ENCODE measurements at places on chromosomes 16 and 17.

DNA sequence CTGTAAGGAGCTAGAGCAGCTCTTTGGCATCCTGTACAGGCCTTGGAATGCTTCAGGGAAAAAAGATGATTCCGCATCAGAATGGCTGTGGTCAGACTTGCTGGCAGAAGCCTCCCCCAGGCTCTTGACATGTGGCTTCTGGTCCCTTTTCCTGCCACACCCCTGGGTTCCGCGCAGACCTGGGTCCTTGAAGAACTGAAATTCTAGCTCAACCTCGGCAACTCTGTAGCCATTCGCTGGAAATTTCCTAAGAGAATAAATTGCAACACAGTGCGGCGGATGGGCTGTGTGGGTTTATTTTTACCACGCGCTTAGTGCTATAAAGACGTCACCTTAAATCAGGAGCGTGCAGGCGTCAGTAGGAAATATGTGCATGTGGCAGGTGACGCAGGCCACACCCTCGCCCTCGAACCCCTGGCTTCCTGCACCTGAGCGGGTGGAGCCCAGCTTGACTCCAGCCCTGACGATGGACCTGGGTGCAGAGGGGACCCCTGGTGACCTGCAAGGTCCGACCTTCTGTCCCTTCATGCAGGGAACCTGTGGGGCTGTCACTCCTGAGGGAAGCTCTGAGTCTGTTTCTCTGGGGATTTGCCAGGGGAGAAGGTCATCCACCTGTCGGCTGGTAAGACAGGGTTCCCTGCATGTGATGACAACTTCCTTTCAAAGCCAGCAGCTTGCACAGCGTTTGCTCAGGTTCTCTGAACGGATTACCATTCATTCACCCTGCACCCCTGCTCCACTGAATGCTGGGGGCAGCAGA is 46.3 kb downstream of the METRNL start:
- no peak for DNase-seq

DNA sequence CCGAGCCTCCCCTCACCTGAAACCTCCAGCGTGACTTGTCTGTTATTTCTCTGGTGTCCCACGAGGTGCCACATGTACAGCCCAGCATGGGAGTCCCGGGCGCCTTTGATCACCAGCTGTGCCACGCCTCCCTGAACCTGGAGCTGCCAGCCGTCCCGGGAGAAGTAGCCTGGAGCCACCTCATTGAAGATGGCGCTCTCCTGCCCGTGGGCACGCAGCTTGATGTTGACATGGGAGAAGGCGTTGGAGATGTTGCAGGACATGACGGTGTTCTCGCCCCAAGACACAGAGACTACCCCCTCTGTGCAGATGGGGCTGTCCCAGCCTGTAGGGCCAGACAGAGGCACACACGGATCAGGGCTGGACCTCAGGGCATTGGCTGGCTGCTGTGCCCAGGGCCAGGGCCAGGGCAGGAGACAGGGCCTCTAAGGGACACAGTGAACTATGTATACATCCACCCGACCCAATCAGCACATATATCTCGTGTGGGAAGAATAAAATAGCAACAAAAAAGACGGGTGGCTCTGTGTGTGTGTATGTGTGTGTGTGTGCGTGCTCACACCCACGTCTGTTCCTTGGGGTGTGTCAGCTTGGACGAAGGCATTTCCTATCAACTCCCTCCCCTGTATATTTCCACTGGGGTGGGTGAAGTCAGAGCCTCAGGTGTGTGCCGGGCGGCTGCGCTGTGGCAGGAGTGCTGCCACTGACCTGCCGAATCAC is 7.3 kb upstream of the CD7 start:
- DNase-seq = no peak

- DNase-seq = no peak
Observed at GRCh38 chr17:83173914-83174361, 94.5 kb downstream of the METRNL start.

DNA sequence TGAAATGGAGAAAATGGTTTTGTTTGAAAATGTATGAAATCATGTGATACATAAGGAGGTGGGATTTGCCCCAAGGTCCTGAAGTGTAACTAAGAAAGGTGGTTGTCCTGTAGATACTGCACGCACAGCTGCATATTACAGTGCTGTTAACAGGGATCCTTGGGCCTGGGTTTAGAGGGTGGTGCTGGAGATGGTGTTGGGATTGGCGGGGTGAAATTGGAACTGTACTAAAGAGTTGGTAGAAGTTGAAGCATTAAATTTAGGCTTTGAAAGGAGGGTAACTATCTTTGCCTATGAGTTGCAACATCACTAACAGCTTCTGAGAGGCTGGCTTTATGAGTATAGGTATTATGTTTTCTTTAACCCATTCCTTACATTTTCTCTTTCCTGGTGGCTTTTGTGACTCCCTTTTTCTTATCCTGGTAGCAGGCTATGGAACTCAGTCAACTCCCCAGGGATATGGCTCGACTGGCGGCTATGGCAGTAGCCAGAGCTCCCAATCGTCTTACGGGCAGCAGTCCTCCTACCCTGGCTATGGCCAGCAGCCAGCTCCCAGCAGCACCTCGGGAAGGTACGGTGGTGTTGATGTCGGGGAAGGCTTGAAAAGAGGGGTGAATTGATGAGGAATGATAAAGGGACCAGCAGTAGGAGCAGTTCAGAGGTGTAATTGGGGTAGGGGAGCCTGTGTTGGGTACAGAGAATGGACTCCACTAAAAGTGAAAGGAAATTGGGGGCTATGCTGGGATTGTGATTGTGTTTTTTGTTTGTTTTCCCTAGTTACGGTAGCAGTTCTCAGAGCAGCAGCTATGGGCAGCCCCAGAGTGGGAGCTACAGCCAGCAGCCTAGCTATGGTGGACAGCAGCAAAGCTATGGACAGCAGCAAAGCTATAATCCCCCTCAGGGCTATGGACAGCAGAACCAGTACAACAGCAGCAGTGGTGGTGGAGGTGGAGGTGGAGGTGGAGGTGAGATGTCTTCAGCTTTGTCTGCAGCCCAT is 3.8 kb downstream of the FUS start:
- no peak for DNase-seq

DNA sequence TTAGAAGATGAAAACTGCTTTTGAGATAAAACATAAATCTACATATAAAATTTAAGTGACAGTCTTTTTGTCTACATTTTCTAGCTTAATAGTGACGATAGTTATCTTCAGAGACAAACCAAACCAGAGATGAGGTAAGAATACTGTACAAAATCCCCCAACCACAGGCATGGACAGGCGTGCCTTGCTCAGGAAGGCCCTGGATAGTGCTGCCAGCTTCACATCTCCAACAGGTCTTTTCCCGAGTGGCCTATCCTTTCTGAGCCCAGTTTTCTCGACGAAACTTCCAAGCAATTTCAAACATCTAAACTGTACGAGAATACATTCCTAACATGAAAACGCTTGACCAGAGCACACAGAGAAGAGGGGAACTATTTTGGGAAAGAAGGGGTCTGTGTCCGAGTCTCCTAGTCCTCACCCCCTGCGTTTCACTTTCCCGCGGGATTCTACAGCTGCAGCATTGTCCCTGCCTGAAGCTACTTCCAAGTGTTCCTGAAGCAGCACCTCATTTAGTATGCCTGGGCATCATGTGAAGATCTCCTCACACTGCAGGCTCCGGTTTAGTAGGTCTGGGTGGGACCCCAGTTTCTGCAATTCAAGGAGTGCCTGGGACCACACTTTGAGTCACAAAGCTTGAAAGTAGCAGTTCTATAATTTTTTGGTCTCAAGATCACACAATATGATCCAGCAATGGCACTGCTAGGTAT is 37.8 kb downstream of the GNA13 start:
- no peak for DNase-seq

- peak; percentile 69 for DNase-seq
Observed at GRCh38 chr16:20747030-20747816, 5.6 kb upstream of the THUMPD1 start.

DNA sequence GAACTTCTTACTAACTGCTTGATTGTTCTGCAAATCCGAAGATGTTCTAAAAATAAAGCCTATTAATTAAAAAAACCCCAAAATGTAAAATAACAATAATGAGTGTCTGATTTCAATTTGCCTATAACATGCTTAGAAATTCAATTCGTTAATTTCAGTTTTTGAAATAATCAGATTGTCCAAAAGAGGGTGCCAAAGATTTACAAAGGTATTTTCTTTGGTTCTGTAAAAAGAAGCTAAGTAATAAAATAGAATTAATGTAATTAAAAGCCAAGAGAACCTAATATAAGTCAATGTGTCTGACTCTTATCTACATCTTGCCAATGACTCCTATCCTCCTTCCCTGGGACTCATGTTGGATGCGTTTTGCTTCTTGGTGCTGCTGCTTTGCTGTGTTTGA is 75.0 kb upstream of the CPHXL start:
- no peak for DNase-seq

- no peak for DNase-seq
Observed at GRCh38 chr16:85879975-85880831, 18.8 kb upstream of the IRF8 start.

DNA sequence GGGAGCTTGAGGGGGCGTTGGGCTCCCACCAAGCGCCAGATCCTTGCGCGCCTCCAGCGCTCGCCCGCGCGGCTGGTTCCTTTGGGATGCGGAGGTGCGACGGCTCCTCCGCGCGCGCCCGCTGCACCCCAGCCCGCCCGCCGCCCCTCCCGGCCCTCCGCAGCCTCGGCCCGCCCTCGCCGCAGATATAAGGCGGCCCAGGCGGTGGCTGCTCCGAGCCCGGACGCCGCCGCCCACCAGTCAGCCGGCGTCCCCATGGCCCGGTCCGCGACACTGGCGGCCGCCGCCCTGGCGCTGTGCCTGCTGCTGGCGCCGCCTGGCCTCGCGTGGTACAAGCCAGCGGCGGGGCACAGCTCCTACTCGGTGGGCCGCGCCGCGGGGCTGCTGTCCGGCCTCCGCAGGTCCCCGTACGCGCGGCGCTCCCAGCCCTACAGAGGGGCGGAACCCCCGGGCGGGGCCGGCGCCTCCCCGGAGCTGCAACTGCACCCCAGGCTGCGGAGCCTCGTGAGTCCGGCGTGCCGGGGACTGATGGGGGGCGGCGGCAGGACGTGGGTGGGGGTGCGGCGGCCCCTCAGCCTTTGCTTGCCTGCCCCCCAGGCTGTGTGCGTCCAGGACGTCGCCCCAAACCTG is at the start of gene NPB:
Gene NPB (plus strand): TSS at position 216 of the 630 bp plus-strand sequence. CDS start 40 bp downstream, at position 256.
- no peak for DNase-seq

DNA sequence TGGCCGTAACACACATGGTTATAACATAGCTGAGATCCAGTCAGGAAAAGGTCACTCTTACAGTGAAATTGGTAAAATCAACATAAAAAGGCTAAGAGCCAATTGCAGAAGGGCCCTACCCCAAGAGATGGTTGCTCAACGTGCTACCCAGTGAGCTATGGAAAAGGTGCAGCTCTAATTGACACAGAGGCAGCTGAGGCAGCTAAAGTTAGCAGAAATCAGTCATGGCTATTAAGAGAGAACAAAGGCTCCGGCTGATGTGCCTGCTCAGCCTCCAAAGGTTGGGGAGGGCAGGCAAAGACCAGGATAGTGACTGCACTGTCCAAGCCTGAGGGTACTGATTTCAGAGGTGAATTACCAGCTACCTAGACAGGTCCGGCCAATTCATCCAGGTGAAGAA is 76.5 kb upstream of the ATP2A3 start:
- DNase-seq = no peak

- DNase-seq = no peak
Observed at GRCh38 chr16:86294535-86295196, 215.7 kb upstream of the FOXF1 start.

- no peak for DNase-seq
Observed at GRCh38 chr17:50288306-50288705, 14.0 kb downstream of the TMEM92 start.

DNA sequence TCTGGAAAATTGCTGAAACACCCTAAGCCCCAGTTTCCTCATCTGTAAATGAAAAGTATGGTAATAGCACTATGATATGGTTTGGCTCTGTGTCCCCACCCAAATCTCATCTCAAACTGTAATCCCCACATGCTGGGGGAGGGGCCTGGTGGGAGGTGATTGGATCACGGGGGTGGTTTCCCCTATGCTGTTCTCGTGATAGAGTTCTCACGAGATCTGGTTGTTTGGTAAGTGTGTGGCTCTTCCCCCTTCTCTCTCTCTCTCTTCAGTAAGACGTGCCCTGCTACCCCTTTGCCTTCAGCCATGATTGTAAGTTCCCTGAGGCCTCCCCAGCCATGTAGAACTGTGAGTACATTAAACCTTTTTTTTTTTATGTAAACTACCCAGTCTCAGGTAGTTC is 490.7 kb downstream of the TMEM114 start:
- no peak for DNase-seq

DNA sequence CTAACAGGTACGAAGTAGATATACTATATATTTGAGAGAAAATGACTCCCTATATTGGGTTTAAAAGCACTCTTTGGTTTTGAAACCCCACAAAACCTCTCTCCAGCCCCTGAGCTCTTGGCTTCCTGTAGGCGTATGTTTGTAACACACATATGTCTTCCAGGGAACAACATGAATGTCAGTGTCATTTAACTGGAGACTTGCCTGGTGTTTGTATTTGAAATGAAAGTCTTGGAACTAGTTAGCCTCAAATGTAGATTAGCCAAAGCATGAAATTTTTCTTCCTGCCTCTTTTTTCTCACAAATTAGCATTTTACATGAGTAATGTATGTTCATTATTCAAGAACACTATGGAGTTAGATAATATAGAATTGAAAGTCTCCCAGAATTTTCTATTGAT is 411.8 kb upstream of the ASIC2 start:
- DNase-seq = no peak

DNA sequence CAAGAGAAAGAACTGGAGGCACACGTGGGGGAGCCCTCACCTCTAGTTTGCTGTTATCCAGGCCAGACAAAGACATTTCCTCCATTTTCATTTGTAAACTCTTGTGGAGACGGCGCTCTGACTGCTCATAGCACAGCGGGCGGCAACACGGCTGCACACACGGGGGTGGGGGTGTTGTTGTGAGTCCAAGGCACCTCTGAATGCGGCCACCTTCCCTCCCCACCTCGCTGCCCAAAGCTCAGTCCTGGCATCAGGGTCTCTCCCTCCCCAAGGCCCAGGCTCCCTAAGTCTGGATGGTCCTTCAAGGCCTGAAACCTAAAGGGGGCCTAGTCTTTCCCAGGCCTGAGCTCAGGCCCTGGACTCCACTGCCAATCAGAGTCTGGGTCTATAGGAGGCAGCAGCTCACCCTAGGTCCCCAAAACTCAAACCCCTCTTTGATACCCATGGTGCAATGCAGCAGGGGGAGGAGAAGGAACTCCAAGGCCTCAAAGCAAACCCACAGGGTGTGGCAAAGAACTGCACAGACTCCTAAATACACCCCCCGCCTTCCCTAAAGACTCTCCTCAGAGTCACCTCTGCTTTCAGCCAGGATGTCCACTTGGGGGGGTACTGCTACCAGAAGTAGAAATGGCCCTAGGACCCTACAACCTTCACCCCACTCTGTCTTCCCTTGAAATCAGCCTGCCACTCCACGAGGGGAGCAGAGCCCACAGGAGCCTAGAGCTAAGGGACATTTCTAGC is 1.5 kb downstream of the ATXN7L3 start:
- DNase-seq = peak; percentile 30

DNA sequence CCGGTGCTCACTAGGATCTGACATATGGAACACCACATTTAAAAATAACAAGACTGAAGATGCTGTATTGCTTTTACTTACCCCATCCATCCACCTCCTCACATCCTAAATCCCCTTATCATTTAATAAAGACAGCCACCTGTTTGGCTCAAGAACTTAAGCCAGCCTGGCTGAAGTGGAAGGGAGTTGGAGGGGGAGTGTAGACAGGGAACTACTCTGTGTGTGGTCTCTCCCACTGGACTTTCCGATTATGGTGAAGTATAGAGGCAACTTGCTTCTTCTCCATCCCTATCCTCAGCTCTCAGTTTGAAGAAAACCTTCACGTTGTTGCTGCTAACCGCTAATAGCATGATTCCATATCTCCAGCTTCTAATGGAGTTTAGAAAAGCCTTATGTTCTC is 313.4 kb downstream of the CDH11 start:
- no peak for DNase-seq
